ENCODE measurements at places on chromosomes 13 and 19.

DNA sequence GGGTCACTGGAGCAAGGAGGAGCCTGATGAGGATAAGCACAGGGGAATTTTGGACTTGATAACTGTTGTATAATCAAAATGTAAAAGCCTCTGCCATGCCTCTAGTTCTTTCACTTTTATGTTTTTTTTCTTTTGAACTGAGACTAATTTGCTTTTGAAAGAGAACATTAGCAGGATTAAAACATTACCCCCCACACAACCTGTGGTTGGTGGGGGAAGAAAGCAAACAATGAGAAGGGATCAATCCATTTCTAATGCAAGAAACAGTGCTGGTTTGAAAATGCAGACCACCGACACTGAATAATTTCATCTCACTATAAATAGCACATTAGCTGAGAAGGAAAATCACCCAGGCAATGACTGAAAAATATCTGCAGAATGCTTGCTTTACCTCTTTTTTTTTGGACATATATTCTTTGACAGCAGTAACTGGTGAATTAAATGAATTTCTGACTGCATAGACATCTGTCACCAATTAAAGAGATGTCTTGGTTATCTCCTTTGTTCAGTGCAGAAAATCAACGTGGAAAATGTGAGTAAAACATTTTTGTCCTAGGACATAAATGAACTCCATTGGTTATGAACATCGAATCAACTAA is 48.6 kb upstream of the TRPC4 start:
- no peak for DNase-seq

- no peak for DNase-seq
These were observed 62.0 kb downstream of the RFX2 start for GRCh38 chr19:6048348-6048747.

- DNase-seq: no peak
These were observed 199.9 kb downstream of the LACC1 start for GRCh38 chr13:44079413-44080205.

DNA sequence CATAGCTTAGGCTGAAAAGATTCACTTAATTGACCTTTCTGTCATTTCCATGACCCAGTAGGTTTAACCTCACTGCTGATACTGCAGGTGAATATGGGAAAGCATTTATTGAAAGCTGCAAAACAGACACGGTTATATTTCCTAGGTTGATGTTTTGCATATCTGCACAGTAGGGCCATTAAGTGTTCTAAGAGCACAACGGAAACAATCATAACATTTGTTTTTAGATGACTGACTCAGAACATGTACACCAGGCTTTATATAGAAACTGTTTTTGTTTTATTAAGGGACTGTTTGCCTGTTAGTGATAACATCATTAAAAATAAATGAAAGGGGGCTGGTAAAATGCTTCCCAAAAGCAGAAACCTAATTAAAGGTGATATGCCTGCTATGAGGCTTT is 367.8 kb downstream of the DACH1 start:
- no peak for DNase-seq

GRCh38 chr19:45187421-45188100 is 9.0 kb downstream of the BLOC1S3 start:
- peak; percentile 67 for DNase-seq

GRCh38 chr13:62710787-62711186 is 1295.1 kb upstream of the PCDH20 start:
- no peak for DNase-seq

- DNase-seq: no peak
These were observed 187.5 kb downstream of the GPC6 start for GRCh38 chr13:93413972-93414717.

- no peak for DNase-seq
These were observed 73.1 kb downstream of the LATS2 start for GRCh38 chr13:20988033-20988908.

DNA sequence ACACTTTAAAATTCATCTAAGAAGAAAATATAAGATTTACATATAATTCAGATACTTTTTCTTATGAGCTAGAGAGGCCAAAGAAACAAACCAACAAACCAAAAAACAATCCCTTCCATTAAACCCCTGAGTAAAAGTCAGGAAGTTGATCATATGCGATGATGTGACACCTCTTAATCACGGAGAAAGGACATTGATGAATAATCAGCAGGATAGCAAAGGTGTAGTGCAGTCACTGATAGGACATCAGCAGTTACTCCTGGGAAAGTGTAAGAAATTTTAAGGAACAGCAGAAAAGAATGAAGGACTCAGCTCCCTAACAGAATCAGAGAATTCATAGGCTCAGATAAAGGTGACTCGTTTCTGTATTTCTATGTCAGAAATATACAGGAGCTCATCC is 202.4 kb upstream of the EDNRB start:
- DNase-seq: no peak

- peak; percentile 62 for DNase-seq
These were observed at the start of gene GNG8 for GRCh38 chr19:46635920-46636761. TSS of gene GNG8 (minus strand) at chr19:46636202. CDS start at chr19:46634682, 1,520 bp downstream.

DNA sequence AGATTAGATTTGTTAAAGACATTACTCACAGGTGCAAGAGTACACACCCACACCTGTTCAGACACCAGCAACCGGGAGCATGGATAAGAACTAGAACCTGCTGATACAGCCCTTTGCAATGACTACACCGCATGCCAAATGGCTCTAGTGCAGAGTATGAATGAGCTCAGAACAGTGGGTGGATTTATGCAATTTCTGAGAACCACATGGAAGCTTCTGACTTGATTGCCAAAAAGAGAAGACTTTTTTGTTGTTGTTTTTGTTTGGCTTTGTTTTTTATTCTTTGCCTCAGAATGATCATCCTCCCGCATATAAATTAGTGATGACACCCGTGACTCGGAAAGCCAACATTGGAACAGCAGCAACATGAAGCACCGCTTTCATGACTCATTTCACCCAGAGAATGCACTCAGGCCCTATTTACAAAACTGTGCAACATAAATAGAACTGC is 77.4 kb upstream of the LRCH1 start:
- DNase-seq: no peak

GRCh38 chr13:102132777-102133295 is 269.0 kb downstream of the FGF14 start:
- DNase-seq: no peak

- no peak for DNase-seq
These were observed 165.0 kb downstream of the USP12 start for GRCh38 chr13:27006519-27007161.

- DNase-seq: no peak
These were observed at the start of gene CHST8 for GRCh38 chr19:33621811-33622504. TSS of gene CHST8 (plus strand) at chr19:33621953. CDS start at chr19:33689262, 67,309 bp downstream.

DNA sequence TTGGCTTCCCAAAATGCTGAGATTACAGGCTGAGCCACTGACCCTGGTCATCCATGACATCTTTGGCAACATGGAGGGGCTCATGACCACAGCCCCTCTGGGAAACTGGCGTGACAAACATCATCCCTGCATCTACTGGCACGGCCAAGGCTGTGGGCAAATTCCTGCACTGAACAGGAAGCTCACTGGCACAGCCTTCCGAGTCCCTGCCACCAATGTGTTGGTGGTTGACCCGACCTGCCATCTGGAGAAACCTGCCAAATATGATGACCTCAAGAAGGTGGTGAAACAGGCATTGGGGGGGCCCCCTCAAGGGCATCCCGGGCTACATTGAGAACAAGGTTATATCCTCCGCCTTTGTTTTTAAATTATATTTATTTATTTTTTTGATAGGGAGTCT is 8.9 kb upstream of the ACP5 start:
- DNase-seq: peak; percentile 84

DNA sequence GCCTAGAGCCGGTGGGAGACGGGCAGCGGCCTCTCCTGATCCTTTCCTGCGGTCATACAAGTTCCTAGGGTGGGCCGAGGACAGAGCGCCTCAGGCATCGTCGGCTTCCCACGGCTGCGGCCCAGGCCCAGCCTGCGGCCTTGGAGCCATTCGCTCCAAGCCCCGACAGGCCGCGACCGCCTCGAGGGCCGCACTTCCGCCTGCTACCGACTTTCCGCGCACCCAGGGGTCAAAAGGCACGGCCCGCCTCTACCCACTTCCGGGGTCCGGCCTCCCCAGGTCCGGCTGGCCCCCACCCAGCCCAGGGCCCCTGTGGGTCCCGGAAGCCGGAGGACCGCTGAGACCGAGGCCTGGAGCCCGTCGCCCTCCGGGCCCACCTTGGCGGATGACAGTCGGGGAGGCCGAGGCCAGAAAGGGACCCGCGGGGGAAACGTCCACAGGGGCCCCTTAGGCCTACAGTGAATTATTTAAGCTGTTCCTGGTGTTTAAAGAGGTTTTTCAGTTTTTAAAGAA is 16.2 kb downstream of the ZIC2 start:
- DNase-seq: no peak

DNA sequence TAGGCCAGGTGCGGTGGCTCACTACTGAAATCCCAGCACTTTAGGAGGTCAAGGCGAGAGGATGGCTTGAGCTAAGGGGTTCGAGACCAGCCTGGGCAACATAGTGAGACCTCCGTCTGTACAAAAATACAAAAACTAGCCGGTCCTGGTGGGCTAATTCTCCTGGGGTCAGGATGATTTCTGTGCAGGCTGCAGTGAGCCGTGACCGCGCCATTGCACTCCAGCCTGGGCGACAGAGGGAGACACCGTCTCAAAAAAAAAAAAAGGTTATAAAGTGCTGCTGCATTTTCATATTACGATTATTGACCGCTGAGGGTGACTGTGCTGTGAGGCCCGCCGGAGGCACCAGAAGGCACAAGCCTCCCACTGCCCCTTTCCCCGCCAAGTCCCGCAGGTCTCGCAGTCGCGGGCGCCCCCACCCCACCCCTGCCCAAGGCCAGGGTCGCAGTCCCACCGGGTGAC is 477 bp upstream of the PLEKHF1 start:
- peak; percentile 79 for DNase-seq

- DNase-seq: no peak
These were observed 237.8 kb downstream of the TUBA3C start for GRCh38 chr13:18943721-18944391.

DNA sequence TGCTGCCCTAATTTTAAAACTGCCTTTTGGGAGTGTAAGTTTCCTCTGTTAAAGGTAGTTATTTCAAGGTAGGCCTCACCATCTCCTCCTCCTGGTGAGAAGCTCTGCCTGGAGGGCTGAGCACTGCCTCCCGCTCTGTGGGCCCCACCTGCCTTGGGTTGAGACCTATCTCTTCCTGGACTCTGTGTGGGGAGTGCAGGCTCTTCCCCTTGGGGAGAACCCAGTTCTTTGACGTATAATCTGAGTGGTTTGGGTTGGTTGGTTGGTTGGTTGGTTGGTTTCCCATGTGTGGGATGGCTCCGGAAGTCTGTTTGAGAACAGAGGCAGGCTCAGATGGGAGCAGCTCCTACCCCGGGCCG is 39.1 kb downstream of the ACTN4 start:
- peak; percentile 68 for DNase-seq

GRCh38 chr19:16458391-16459341 is 13.1 kb downstream of the EPS15L1 start:
- DNase-seq: no peak

DNA sequence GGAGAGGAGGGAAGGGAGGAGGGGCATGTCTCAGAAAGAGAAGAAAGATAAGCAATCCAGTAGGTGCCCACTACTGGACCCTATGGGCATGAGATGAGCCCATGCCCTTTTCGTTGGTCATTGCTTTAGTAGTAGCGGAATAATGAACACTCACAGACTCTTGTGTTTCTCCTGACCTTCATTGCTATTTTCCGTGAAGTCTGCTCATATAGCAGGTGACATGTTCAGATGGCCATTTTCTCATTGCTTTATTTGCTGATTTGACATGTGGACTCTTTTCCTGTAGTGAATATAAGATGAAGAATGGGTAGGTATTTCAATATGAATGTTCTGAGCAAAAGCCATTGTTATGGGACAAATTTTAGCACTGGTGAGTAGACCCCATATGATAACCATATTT is 16.4 kb downstream of the WDFY2 start:
- DNase-seq: no peak

Measured in common myeloid progenitor, CD34-positive (primary cell).